ENCODE measurements at places on chromosomes 12 and 14.

DNA sequence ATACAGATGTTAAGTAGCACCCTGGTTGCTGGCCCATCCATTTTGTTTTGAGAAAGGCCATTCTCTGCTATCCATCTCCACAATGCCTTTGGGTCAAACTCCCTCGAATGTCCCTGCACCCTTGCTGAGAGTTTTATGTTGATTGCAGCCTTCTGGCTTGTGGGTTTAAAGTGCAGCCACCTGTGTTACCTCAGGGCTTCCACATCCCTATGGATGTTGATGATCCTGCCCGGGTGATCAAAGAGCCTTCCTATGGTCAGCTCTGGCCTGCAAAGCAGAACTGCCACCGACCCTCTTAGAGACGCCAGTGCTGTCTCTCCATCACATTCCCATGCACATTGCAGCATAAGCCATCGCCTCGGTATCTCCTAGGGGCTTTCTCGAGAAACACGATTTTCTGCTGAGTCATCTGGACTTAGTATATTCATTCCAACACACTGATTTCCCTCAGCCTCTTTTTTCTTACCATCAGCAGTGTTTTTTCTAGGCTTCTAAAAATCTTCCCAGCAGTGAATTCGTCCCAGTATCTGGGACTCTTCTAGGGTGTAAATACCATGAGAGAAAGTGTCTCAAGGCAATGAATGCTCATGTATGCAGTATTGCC is 585.7 kb upstream of the TMEM132C start:
- DNase-seq: no peak

DNA sequence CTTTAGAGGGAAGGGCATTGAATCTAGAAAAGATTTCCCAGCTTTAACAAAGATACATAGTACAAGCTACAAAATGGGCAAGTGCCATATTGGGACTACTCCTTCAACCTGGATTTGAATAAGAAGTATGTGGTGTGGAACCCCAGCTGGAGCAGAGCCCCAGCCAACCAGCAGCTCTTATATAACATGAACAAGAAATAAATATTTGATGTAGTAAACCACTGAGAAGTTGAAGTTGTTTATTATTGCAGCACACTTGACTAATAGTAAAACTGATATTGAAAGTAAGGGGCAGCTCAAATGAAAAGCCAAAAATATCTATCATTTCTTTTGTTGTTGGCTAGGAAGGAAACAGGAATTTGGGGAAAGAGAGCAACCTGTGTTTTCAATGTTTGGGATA is 701.8 kb downstream of the TMTC2 start:
- no peak for DNase-seq

- DNase-seq: no peak
Measured at GRCh38 chr14:92414690-92415445, 91.9 kb downstream of the SLC24A4 start.

DNA sequence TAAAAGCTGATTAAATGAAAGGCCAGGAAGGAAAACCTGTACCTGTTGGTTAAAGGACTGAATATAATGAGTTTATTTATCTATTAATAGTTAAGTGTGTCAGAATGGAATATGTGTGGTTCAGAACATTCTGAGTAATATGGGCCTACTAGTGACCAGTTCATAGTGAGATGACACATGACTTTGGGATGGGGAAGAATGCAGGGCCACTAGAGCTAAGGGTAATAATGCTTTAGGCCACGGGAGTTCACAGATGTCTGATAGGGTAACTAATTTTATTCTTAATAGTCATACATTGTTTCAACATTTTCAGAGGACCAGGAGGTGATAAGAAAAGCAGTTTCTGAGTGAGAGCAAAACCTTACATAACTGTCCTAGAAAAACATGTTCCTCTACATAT is 247.8 kb upstream of the OR4E1 start:
- DNase-seq: no peak

DNA sequence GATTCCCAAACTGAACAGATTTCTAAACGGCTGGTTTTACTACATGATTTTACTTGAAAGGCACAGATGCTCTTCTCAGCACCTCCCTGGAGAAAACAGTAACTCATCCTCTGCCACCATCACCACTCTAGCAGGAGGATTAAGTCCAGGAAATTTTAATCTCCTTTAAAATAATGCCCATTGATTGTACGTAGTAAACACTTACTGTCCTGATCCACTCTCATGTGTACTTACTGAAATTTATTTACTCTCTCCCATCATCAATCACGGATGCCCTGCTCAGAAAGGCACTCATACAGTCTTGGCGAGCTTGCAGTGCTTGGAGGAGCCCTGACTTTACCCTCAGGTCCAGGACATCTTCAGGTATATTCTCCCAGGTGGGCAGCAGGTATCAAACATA is 239.8 kb upstream of the EGLN3 start:
- no peak for DNase-seq

DNA sequence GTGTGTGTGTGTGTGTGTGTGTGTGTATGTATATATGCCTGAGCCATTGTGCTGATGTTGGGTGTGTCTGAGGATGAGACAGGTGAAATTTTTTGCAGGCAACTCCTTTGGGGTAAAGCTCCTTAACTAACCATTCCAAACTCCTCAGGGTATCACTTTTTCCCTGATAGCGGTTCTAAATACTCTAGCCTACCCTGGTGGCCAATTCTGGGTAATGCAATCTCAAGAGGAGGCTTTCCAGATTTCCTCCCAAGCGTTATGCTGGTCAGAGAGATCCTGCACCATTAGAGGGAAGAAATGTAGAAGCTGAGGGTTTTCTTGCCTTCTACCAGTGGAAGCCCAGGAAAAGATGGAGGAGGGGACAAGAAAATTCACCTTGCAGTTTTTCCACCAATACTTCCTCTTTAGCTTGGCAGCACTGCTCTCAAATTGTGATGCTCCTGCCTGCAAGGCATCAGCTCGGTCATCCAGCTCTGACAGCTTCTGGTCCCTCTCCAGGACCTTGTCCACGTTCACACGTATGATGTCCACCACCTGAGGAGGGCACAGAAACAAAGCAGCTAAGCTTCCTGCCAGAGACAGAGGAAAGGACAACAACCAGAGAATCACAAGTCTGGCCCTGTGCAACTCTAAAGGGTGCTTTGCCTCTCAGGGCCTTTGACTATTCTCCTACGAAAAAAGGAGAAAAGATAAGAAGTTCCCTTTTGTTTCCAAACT is 4.9 kb downstream of the VAMP1 start:
- no peak for DNase-seq

- DNase-seq: no peak
Measured at GRCh38 chr14:96126783-96127271, 77.8 kb upstream of the BDKRB2 start.

GRCh38 chr14:30808576-30808975 is 65.8 kb upstream of the COCH start:
- DNase-seq: no peak
